Fibroblast of lung (primary cell): ENCODE measurements at places on chromosomes 1 and 21. TPM values are rescaled to one million over a fixed set of nuclear protein-coding genes. Genes with fewer than 3 reads are reported as not detected.

- no peaks in the 10 kb centered on the region for H3K27me3 ChIP-seq
- no peak overlapping the region for H3K4me3 ChIP-seq
- peak; percentile 31 for DNase-seq
- H3K36me3 ChIP-seq: no peaks in the 10 kb centered on the region
These were observed 9.5 kb downstream of the MR1 start for GRCh38 chr1:181043025-181043888.

DNA sequence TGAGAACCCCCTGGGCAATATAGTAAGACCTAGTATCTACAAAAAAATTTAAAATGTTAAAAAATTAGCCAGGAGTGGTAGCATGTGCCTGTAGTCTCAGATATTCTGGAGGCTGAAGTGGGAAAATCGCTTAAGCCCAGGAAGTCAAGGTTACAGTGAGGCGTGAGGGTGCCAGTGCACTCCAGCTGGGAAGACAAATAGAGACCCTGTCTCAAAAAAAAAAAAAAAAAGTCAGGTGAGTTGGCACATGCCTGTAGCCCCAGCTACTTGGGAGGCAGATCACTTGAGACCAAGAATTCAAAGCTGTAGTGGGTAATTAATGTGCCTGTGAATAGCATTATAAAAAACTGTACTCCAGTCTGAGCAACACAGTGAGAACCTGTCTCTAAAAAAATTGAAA, 4.6 kb downstream of the BECN2 start:
- H3K27me3 ChIP-seq: no peaks in the 10 kb centered on the region
- H3K4me3 ChIP-seq: no peak overlapping the region
- no peaks in the 10 kb centered on the region for H3K36me3 ChIP-seq
- DNase-seq: no peak
- H3K4me1 ChIP-seq: no peaks in the 10 kb centered on the region
- H3K27ac ChIP-seq: no peak overlapping the region

The AMY2A gene
- total RNA-seq: not detected in 2 replicates

DNA sequence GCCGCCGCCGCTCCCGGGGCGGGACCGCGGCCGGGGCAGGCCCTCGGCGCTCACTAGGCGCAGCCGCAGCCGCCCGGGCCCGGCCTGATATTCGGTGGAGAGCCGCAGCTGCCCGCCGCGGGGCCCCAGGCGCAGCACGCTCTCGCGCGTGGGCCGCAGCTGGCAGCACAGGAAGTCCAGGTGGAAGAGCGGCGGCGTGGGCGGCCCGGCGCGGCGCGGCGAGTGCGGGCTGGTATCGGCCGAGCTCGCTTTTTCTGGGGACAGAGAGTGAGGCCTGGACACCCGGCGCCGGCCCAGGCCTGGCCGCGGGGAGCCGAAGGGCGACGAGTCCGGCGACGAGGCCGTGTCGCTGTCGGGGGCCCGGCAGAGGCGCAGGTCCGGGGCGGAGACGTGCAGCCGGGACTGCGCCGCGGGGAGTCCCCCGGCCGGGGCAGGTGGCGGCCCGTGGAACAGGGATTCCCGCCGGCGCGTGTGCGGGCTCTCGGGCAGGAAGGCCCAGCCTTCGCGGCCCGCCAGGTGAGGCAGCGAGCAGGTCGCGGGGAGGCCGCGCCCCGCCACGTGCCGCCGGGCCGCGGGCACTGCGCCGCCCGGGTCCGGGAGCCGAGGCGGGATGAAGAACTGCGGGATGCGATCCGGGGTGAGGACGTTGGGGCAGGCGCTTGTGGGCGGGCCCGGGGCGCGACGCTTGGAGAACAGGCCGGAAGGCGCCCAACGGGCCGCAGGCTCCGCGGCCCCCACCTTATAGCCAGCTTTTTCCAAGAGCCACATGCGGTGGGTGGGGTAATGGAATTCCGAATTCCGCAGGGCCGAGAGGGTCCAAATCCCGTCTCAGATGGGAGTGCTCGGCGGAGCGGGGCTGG, 1.2 kb downstream of the C2CD4D start:
- no peaks in the 10 kb centered on the region for H3K36me3 ChIP-seq
- peaks cover 46% of the 10 kb centered on the region for H3K27me3 ChIP-seq
- no peak for DNase-seq
- peak overlapping the region; percentile 35 for H3K4me3 ChIP-seq
- H3K27ac ChIP-seq: no peak overlapping the region
- H3K4me1 ChIP-seq: no peaks in the 10 kb centered on the region

- DNase-seq: peak; percentile 87
- H3K4me3 ChIP-seq: no peak overlapping the region
- no peaks in the 10 kb centered on the region for H3K4me1 ChIP-seq
- no peak overlapping the region for H3K27ac ChIP-seq
- peaks cover 2% of the 10 kb centered on the region for H3K27me3 ChIP-seq
These were observed 32.9 kb upstream of the DIPK1A start for GRCh38 chr1:92994105-92994712.

- H3K4me1 ChIP-seq: no peaks in the 10 kb centered on the region
- no peak overlapping the region for H3K4me3 ChIP-seq
- no peak overlapping the region for H3K27ac ChIP-seq
- peaks cover 3% of the 10 kb centered on the region for H3K27me3 ChIP-seq
- no peak for DNase-seq
These were observed 34.4 kb upstream of the LRP8 start for GRCh38 chr1:53362270-53362669.

DNA sequence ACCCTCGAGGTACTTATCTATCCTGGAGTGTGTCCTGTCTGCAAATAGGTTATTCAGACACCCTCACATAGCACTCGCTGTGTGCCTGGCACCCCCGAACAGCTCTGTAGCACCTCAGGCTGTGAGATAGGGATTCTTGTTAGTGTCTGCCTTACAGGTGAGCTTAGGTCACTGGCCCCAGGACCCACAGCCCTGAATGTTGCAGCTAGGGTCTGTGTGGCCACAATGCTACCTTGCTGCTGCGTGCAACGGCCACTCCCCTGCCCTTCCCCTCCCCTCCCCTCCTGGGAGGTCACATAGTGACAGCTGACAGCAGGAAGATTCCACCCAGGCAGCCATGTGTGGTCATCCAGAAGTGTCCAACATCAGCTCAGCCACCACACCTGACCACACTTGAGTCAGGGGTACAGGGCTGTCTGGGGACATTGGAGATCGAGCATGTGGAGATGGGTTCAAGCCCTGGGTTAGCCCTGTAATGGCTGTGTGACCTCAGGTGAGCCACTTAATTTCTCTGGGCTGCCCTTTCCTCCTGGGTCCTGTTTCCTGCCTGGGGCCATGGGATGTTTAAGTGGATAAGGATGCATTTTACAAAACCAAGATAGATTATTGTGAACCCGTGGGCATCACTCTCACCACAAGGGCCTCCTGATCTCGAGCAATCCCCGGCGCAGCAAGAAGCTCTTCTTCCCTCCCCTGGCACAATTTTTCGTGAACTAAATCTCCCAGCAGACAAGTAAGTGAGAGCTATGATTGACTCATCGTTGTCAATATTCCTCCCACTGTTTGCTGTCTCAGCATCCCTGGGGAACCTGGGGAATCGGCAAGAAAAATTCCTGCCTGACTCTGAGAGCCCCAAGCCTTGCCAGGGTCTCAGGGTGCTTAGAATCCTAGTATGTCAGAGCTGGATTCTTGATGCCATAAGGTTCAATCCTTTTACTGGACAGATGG, 208.7 kb downstream of the PTPRU start:
- no peaks in the 10 kb centered on the region for H3K27me3 ChIP-seq
- no peaks in the 10 kb centered on the region for H3K36me3 ChIP-seq
- H3K4me1 ChIP-seq: no peaks in the 10 kb centered on the region
- H3K4me3 ChIP-seq: no peak overlapping the region
- H3K27ac ChIP-seq: no peak overlapping the region

The CELA3B gene
- not detected in 2 replicates for total RNA-seq

- no peaks in the 10 kb centered on the region for H3K4me1 ChIP-seq
- H3K27me3 ChIP-seq: no peaks in the 10 kb centered on the region
- no peak overlapping the region for H3K4me3 ChIP-seq
These were observed 467.6 kb upstream of the ZRANB2 start for GRCh38 chr1:71548398-71548890.

DNA sequence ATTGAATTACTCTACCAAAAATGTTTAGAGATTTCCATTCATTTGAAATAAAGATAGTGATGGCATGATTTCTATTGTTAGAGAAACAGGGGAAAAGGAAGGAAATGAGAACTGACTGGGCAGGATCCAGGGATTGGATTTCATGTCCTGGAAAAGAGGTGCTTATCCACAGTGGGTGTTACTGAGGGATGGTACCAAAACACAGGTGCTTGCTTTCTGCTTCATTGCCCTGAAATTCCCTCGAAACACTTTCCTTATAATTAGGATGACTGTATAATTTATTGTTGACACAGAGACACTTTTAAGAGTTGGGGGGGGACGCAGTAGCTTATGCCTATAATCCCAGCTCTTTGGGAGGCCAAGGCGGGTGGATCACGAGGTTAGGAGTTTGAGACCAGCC, 185.0 kb upstream of the KCNK2 start:
- DNase-seq: no peak
- no peaks in the 10 kb centered on the region for H3K27me3 ChIP-seq
- H3K27ac ChIP-seq: no peak overlapping the region
- H3K36me3 ChIP-seq: no peaks in the 10 kb centered on the region
- peaks cover 2% of the 10 kb centered on the region for H3K4me1 ChIP-seq
- no peak overlapping the region for H3K4me3 ChIP-seq

GRCh38 chr21:46545363-46545762, 59.5 kb downstream of the S100B start:
- H3K27ac ChIP-seq: no peak overlapping the region
- H3K27me3 ChIP-seq: no peaks in the 10 kb centered on the region
- H3K4me3 ChIP-seq: no peak overlapping the region

The DNALI1 gene
- 3.6 and 5.0 TPM in 2 replicates for total RNA-seq

The CNIH3 gene
- 15.7 and 28.1 TPM in 2 replicates for total RNA-seq

GRCh38 chr1:246748867-246749266, 24.7 kb downstream of the SCCPDH start:
- no peak overlapping the region for H3K27ac ChIP-seq
- no peaks in the 10 kb centered on the region for H3K36me3 ChIP-seq
- DNase-seq: no peak
- H3K27me3 ChIP-seq: no peaks in the 10 kb centered on the region

GRCh38 chr1:39571178-39571483, 5.5 kb downstream of the PABPC4 start:
- peaks cover 39% of the 10 kb centered on the region for H3K36me3 ChIP-seq
- no peak overlapping the region for H3K4me3 ChIP-seq
- peaks cover 5% of the 10 kb centered on the region for H3K4me1 ChIP-seq
- no peaks in the 10 kb centered on the region for H3K27me3 ChIP-seq
- DNase-seq: no peak

- no peak for DNase-seq
- no peaks in the 10 kb centered on the region for H3K27me3 ChIP-seq
- H3K27ac ChIP-seq: no peak overlapping the region
- H3K4me1 ChIP-seq: no peaks in the 10 kb centered on the region
These were observed 84.4 kb downstream of the STUM start for GRCh38 chr1:226632922-226633351.

DNA sequence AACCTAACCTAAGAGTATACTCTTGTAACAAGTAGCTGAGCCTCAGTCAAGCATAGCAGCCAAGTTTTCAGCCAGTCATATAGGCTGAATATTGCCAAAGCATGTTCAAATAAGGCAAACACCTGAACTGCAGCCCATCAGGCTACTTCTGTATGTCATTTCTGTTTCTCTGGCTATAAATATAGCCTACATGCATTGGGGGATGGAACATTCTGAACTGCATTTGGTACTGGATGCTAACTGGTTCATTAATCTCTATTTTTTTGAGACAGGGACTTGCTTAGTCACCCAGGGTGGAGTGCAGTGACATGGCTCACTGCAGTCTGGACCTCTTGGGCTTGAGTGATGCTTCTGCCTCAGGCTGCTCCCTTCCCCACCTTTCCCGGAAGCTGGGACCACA, 37.3 kb downstream of the MAST2 start:
- DNase-seq: no peak
- H3K36me3 ChIP-seq: no peaks in the 10 kb centered on the region
- H3K27me3 ChIP-seq: no peaks in the 10 kb centered on the region
- no peak overlapping the region for H3K27ac ChIP-seq
- H3K4me1 ChIP-seq: no peaks in the 10 kb centered on the region

The PKP1 gene
- total RNA-seq: under 0.01 TPM in 2 replicates

DNA sequence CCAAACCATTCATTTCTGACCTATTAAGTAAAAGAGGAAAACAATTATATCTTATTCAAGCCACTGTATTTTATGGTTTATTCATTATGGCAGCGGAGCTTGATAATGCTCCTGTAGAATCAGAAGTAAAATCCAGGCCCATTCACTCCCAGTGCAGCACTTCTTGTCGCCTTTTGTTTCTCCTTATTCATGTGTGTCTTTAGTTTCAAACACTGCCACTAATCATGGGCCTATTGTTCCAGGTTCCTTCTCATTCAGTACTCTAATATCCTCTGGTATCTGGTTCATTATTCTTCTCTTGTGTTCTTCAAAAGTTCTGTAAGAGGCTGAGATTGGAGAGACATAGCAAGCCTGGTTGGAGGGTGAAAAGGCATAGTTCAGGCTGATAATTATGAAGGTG, 218.3 kb downstream of the LRRIQ3 start:
- no peak overlapping the region for H3K4me3 ChIP-seq
- H3K27me3 ChIP-seq: no peaks in the 10 kb centered on the region
- DNase-seq: no peak
- H3K27ac ChIP-seq: no peak overlapping the region
- no peaks in the 10 kb centered on the region for H3K36me3 ChIP-seq

DNA sequence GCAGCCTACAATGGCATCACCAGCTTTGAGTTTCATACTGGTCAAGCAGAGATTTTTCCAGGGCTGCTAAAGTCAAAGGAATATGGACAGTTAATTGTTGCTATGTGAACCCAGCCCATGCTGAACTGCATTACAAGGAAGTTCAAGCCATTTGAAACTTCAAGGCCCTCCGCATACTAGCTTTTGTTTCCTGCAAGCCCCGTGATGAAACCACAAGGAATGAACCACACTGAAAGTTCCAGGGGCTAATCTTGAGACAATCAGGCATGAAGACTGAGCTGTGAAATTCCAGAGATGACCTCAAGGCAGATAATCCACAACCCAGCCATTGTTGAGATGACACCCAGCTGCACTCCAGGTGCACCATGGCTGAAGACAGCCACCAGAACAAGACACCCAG, 180.8 kb downstream of the C1orf21 start:
- DNase-seq: peak; percentile 88
- H3K27ac ChIP-seq: no peak overlapping the region
- no peaks in the 10 kb centered on the region for H3K36me3 ChIP-seq
- peaks cover 3% of the 10 kb centered on the region for H3K4me1 ChIP-seq
- H3K27me3 ChIP-seq: no peaks in the 10 kb centered on the region

The RAD54L gene
- total RNA-seq: 0.26 and 0.66 TPM in 2 replicates

The DMRTA2 gene
- total RNA-seq: under 0.01 TPM in 1 of 2 replicates, not detected in the other

GRCh38 chr1:19036041-19036812, 79.8 kb upstream of the IFFO2 start:
- peak; percentile 7 for DNase-seq
- no peak overlapping the region for H3K27ac ChIP-seq
- H3K4me3 ChIP-seq: no peak overlapping the region
- peaks cover 29% of the 10 kb centered on the region for H3K27me3 ChIP-seq
- no peaks in the 10 kb centered on the region for H3K36me3 ChIP-seq

The MYCL gene
- total RNA-seq: under 0.01 and 0.26 TPM in 2 replicates

The CD58 gene
- 5.6 and 8.4 TPM in 2 replicates for total RNA-seq

The MMP23B gene
- 4.6 and 9.8 TPM in 2 replicates for total RNA-seq
